Fibroblast of pulmonary artery (primary cell): ENCODE measurements at places on chromosomes 6 and 20.

DNA sequence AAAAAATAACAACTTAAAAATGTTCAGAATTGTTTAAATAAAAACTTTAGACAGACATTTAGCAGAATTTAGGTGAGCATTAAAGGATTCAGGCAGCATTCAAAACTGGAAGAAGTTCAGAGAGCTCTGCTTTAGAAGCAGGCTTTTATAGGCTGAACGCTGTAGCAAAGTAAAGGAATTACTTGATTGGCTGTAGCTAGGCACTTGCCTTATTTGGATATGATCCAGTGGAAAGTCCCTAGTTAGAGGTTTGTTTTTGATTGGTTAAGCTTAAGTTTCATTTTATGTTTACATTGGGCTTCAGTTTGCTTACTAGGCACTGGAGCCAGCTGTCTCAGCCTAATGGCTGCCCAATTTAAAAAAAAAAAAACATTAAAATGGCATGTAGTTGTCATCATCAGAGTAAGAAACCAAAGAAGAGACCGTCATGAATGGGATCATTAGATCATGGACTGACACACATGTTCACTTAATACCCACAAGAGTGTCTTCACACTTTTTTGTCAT lies 65.1 kb downstream of the CBFA2T2 start:
- peak; percentile 95 for DNase-seq

- no peak for DNase-seq
Observed at GRCh38 chr6:88810089-88810488, 153.3 kb downstream of the RNGTT start.

GRCh38 chr6:89934685-89935366 lies 40.6 kb downstream of the GJA10 start:
- DNase-seq = no peak

GRCh38 chr6:107820338-107821261 lies 3.5 kb downstream of the SCML4 start:
- peak; percentile 37 for DNase-seq

- DNase-seq = no peak
Observed at GRCh38 chr6:39665861-39666260, 59.3 kb downstream of the KIF6 start.

DNA sequence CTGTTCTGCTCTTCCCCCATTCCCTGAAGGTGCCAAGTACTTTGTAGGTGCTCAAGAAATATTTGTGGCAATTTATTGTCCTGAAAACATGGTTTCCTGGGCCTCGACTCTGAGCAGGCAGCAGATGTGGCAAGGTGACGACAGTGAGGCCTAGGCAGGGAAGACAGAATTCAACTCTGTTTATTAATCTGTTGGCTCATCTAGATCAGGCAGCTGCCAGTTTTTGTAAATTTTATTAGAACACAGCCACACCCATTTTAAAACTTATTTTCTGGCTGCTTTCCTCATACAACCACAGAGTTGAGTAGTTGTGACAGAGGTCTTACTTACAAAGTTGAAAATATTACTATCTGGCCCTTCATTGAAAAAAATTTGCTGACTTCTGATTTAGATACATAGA lies 24.5 kb downstream of the MAPK14 start:
- no peak for DNase-seq
